ENCODE measurements at places on chromosomes 16 and 17.
A peak's percentile ranks its signal among the peaks of the same experiment; 100 is the strongest.

- DNase-seq, result no peak
These were observed 951 bp downstream of the GPS1 start for GRCh38 chr17:82052638-82053059.

DNA sequence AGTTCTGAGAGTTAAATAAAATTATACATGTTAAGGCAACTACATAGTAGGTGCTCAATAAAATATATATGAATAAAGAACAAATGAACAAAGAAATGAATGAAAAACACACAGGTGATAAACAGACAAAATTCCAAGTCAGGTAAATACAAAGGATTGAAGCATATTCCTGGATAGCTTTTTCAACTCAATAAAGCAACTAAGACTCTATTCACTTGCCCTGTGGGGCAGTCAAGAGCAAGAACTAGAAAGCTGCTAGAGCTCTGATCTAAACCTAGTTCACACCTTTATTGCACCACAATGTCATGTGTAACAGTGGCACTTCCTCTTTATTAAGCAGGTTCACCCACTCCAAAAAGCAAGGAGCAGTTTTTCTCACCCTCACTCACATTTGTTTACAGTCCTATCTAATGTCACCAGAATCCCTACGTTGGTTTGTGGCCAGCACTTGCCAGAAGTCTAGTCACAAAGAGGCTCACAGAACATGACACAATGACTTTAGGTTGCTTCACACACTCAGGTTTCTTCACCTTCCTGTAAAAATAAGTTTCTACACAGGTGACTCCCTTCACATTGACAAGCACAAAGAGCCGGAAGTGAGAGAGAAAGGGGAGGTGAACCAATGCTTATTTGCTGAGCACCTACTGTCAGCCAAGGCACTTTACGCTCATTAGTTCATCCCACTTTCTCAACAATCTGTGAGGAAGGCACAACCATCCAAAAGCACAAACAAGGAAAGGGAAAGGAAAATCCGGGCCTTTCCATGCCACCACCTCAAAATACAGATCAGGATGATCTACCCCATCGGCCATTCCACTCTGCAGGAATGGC, 70.8 kb downstream of the XPO6 start:
- DNase-seq, result peak; percentile 64

DNA sequence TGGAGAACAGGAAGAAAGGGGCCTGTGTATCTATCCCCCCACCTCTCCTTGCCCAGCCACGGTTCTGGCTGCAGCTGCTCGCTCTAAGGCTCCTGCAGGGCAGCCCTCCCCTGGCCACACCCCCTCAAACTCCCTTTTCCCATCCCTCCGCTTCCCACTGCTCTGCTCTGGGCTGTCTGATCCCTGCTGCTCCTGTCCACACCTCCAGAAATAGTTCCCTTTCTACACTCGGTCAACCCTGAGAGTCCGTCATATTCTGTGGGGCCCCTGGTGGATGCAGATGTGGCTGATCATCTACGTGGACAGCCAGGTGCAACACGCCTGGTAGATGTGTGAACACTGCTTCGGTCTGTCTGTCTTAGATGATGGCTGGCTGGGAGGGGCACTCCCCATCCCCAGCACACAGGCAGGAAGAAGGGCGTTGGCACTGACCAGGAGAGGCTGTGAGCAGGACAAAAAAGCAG, 19.3 kb upstream of the KRT19 start:
- no peak for DNase-seq

DNA sequence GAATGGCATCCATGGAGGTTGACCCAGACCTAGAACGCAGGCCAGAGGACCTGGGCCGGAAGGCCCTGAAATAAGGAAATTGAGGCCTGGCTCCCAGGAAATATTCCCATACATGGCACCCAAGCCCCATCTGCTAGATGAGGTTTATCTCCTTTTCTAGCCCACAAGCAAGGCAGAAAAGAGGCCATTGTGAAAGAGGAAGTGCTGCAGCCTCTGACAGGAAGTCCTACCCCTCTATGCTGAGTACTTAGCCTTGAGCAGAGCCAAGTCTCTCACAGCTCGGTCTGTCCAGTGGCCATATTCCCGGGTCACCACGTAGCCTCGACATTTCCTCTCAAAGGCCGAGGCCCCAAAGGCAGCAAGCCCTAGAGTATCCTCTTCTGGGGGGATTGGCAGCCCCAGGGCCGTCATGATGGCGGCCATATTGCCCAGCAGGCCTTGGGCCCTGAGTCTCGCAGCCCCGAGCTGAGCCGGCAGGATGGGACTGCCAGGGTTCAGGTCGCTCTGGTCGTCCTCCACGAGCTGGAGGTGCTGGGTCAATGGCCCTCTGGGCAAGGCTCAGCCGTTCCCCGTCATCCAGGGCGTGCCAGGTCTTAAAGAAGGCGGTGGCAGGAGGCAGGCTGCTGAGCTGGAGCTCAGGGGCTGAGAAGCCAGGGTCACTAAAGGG, 7.8 kb downstream of the CTF1 start:
- DNase-seq, result peak; percentile 27

GRCh38 chr16:324451-325334, 27.8 kb downstream of the AXIN1 start:
- no peak for DNase-seq

DNA sequence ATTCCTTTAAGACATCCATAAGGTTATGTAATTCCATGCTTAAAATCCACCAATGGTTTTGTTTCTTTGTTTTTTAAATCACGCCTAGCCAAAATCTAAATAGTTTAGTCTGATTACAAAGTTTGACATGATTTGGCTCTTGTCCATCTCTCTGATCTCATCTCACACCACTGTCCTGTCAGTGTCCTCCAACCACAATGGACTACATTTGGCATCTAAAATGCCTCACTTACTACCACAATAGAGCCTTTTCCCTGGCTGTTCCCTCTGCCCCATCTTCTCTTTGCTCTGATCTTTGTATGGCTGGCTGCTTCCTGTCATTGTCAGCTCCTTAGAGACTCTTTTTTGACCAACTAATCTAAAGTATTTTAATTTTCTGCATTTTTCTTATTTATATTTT, 157.2 kb downstream of the MYO1D start:
- DNase-seq, result no peak

- no peak for DNase-seq
These were observed 245.6 kb downstream of the IRX3 start for GRCh38 chr16:54040975-54041374.

DNA sequence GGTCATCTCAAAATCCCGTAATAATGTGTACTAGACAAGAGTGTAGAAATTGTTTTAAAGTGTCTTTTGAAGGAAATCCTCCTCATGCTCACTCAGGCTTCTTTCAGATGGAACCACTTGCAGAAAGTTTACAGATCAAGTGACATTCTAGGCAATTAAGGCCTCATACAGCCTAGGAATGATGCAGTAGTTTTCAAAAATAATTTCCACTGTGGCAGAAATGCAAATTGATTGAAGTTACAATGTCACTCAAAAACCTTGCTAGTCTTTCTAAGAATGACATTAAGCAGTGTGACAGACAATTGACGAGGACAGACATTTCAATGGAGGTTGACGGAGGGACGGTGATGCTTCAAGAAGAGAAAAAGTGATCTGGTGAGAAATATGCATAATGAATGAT, 53.5 kb upstream of the CDH8 start:
- no peak for DNase-seq

DNA sequence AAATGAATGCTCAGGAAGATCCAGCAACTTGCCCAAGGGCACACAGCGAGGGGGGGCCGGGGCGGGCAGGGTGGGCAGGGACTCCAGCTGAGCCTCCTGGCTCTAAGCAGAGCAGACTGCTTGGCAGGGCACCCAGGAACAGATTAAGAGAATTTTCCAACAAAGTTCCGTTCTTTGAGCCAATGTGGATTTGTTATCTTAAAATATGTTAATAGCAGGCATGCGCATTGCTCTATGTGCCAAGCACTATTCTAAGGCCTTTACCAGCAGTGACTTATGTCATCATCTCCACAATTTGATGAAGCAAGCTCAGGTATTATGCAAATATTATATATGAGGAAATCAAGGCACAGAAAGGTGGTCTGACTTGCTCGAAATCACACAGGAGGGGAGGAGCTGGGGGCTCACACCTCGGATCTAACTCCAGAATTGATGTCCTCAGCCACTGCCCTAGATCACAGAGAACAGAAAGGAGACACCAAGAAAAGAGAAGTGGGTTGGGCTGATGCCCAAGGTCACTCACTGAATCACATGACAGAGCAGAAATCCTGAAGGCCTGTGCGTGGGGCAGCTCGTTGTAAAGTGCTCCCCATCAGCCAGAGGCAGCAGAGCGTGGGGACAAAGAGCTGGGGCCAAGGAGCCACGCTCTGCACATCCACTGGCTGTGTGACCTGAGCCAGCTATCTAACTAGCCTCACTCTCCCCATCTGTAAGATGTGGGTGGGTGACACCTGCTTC, 23.2 kb upstream of the MEAK7 start:
- DNase-seq, result peak; percentile 62

- no peak for DNase-seq
These were observed 30.6 kb upstream of the SLC39A11 start for GRCh38 chr17:73122953-73123605.

- no peak for DNase-seq
These were observed 151.2 kb upstream of the AXIN2 start for GRCh38 chr17:65712383-65713267.

GRCh38 chr16:25258861-25259179, 1.2 kb upstream of the ZKSCAN2 start:
- no peak for DNase-seq

GRCh38 chr16:3364774-3365427, 9.2 kb downstream of the OR2C1 start:
- DNase-seq, result peak; percentile 81

Data from suppressor macrophage treated with lipopolysaccharide for 4 hours (primary cell).